GF-D8 (cell line): ENCODE measurements at places on chromosomes 5 and 9.
A peak's percentile ranks its signal among the peaks of the same experiment; 100 is the strongest.

DNA sequence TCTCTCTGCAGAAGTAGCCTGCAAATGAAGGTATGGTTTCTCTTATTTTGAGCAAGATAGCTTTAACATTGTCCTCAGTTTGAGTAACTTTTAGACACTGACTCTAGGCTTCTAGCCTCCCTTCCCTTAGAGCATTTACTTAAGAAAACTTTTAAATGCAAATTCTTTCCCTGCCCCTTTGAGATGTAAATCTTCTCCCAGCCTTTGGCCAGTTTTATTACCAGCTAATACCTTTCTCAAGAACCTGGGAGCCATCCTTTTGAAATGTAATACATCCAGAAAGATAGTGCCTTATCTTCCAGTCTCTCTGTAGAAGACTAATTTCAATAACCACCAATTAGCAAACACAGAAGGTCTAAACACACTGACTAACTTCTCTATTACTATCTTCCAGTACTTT is 688.9 kb upstream of the CDH9 start:
- DNase-seq: no peak

DNA sequence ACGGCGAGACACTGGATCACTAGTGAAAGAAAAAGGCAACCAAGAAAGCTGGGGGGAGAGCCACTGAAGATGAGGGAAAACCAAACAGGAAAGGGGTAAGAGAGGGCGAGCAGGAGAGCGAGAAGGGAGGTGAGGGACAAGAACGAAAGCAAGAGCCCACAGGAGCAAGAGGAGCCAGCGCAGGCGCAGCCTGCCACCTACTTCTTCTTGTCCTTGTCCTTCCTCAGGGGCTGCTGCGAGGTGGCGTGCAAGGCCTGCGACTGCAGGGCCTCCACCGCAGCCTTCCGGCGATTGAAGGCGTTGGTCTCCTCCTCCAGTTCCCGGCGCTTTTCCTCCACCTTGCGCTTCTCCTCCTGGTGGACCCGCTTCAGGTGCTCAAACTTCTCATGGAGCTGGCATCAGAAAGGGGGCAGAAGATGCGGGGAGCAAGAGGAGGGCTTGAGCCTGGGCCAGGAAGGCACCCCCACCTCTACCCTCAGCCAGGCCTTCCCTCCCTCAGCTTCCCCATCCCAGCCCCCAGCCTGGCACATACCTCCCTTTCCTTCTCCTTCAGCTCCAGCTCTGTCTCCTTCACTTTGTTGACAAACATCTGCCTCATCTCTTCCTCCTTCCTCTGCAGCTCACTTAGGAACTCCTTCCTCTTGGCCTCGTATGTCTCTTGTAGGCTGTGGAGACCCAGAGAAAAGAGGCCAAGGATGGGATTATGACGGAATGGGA is 13.5 kb downstream of the CCNI2 start:
- no peak for DNase-seq

GRCh38 chr9:2718001-2718697 is 839 bp downstream of the KCNV2 start:
- no peak for DNase-seq

DNA sequence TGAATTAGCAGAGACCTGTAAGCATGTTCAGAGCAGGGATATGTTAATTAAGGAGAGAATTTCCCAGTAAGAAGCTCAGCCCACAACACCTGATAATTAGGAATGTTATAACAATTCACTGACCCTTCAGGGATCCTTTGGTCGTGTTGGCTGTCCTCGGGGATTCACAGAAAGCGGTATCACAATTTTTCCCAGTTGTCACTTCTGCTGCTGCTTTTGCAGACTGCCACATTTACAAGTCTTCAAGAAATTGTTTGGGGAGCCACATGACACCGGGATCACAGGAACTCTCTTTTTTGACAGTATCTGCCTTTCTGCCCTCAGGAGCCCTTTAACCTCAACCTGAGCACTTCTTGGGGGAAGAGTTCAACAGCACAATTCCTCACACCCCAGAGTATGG is 265.5 kb downstream of the GLIS3 start:
- DNase-seq: no peak

- peak; percentile 31 for DNase-seq
Measured at GRCh38 chr5:32613050-32613672, 27.8 kb downstream of the SUB1 start.
